Activated T-cell treated with anti-CD3 and anti-CD28 coated beads for 24 hours (primary cell): ENCODE measurements at places on chromosomes 11 and 22.

GRCh38 chr11:2825889-2826678, 59.5 kb downstream of the CDKN1C start:
- DNase-seq: no peak

DNA sequence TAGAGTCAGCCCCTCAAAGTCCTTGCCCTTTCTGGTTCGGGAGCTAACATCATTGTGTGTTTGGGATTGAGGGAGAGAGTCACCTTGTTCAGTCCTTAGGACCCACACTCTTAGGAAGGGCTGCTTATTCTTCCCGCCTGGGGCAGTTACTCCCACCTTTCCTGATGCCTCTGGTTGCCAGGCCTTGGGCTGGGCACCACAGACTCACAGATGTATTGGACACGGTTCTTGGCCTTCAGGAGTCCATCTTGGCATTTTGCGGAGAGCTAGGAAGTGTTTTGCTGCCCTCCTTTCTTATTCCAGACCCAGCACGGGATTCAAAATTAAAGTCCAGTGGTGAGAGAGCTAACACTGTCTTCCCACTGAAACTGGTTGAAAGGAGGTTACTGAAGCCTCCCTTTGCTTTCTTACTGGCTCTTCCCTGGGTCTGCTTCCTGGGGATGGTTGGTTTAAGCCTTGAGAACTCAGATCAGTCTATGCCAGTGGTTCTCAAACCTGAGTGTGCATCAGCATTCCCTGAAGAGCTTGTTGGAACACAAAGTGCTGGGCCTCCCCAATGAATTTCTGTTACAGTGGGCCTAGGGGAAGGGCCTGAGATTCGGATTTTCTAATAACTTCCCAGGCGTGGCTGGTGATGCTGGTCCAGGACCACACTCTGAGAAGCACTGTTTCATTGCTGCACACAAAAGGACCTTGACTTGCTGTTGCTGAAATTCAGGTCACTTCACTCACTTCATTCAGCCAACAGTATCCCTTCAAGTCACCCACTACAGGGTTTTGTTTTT, 1.4 kb downstream of the OSBP2 start:
- DNase-seq: no peak

DNA sequence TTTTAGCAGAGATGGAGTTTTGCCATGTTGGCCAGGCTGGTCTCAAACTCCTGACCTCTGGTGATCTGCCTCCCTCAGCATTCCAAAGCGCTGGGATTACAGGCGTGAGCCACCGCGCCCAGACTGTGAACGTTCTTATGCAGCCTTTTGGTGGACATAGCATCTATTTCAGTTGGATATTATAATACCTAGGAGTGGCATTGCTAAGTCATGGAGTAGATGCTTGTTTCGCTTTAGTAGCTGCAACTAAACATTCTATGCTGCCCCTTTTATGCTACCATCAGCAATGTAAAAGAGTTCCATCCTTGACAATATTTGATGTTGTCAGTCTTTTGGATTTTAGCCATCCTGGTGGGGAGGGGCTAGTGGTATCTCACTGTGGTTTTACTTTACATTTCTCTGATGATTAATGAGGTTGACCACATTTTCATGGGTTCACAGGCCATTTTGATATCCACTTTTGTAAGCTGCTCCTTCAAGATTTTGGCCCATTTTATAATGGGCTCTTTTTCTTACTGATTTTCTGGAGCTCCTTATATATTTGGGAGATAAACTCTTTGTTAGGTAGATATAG, 16.5 kb upstream of the APOBEC3A start:
- no peak for DNase-seq

DNA sequence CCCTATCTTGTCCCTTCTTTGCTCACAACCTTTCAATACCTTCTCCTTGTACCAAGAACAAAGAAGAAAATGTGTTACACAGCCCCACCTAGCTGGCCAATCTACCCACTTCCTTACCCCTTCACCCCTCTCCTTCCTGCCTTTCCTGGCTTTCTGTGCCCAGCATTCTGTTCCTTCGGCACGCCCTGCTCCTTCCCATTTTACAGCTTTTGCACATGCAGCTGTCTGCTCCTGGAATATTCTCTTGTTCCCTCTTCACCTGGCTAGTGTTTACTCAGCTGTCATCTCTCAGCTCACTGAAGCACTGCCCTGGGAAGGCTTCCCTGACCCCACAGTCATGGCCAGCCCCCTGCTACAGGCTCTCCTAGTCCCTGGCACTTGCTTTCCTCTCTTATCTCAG, 30.7 kb downstream of the SERPINH1 start:
- no peak for DNase-seq

DNA sequence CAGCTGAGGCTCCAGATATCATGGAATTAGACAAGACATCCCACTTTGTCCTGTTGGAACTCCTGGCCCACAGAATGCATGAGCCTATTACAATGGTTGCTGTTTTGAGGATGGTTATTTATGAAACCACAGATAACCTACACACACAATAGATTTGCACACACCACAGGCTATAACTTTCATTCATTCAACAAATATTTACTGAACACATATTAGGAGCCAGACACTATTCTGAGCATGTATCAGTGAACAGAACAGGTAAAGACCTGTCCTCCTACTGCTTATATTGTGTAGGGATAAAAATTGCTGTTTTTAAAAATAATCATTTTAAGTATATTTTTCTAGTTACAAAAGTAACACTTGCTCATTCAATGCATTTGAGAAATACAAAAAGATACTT, 13.4 kb upstream of the LDLRAD3 start:
- DNase-seq: no peak

DNA sequence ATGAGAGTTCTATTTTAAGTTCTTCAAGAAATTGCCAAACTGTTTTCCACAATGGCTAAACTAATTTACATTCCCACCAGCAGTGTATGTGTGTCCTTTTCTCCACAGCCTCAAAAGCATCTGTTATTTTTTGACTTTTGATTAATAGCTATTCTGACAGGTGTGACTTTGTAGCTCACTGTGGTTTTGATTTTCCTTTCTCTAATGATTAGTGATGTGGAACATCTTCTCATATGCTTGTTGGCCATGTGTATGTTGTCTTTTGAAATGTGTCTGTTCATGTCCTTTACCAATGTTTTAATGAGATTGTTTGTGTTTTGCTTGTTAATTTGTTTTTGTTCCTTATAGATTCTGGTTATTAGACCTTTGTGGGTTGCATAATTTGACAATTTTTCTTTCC, 18.0 kb upstream of the RAB38 start:
- DNase-seq: no peak
